ENCODE measurements at places on chromosomes 2 and 18. TPM values are rescaled to one million over a fixed set of nuclear protein-coding genes. Genes with fewer than 3 reads are reported as not detected.

Gene MBD1
- 97.7 TPM for total RNA-seq

Gene TMEM182
- 3.7 TPM for total RNA-seq

Gene GPR155
- total RNA-seq = 3.0 TPM

Gene FER1L5
- total RNA-seq = not detected

Gene PLEKHM3
- 5.6 TPM for total RNA-seq

Gene AGXT
- 0.19 TPM for total RNA-seq

Gene CFAP53
- 0.26 TPM for total RNA-seq

DNA sequence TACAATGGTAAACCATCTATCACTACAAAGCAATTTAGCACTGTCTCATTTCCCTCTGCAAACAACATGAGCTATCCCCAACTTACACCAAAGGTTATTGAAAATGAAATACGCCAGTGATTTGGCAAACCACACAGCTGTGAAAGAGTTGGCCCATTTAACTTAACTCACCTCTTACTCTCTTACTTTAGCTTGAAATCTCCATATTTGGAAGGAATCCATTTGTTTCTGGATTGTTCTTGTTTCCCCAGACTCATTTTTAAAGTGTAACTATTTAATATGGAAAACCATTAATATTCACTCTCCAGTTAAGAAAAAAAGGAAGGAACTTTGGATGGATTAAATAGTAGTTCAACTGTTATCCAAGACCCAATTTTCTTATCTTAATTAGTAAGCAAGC is 93.7 kb upstream of the TRIB2 start:
- no peak overlapping the region for H3K4me3 ChIP-seq
- no peaks in the 10 kb centered on the region for H3K4me1 ChIP-seq
- H3K27ac ChIP-seq = no peak overlapping the region
- no peak for DNase-seq

- no peak for DNase-seq
- H3K4me1 ChIP-seq = peaks cover 7% of the 10 kb centered on the region
- H3K27ac ChIP-seq = no peak overlapping the region
These were observed 87.0 kb downstream of the HDAC4 start for GRCh38 chr2:239313776-239314175.

DNA sequence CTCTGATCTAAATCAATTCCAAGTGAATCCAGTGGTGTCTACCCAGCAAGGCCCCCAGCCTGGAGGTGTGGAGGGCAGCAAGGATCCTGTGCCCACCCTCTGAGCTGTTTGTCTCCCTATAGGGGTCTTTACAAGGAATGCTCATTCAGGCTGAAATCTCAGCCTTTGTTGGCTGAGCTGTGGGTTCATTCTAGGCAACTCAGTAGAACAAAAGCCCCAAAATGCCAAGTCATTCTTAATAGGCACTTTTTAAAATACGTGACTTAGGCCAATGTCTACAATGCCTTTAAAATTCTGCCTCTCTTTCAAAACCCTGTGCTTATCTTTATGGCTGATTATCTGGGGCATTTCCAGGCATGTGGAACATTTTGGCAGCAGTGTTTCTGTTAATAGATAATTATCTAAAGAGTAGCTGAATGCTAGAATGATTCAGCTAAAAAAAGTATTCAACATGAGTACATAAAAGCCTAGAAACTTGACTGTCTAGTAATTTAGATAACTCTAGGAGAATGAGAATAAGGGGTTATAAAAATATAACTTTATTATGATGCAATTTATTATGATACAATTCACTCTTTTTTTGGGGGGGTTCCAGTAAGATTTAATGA is 7.4 kb downstream of the UGT1A6 start:
- no peaks in the 10 kb centered on the region for H3K4me1 ChIP-seq
- DNase-seq = no peak
- H3K36me3 ChIP-seq = no peaks in the 10 kb centered on the region
- no peak overlapping the region for H3K27ac ChIP-seq

- no peak overlapping the region for H3K4me3 ChIP-seq
- no peak overlapping the region for H3K27ac ChIP-seq
- no peak for DNase-seq
These were observed 31.1 kb upstream of the ACTR3 start for GRCh38 chr2:113858764-113859163.

DNA sequence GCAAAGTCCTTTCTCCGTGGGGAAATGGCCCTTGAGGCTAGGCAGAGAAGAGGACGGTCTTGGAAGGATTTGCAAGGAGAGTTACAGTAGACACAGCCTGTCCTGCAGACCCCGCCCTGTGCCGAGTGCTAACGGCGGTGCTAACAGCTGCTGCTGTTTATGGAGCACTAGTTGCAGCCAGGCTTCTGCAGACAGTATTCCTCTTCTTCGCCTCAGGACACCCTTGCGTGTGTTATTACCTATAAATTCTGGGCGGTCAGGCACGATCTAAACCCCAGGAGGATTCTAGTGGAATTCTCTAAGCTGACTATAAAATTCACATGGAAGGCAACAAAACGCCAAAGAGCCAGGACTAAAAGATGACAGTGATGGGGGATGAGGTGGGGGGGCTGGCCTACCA is 139.8 kb downstream of the GLI2 start:
- no peak overlapping the region for H3K4me3 ChIP-seq
- H3K4me1 ChIP-seq = no peaks in the 10 kb centered on the region
- H3K27me3 ChIP-seq = no peaks in the 10 kb centered on the region
- no peak overlapping the region for H3K27ac ChIP-seq
- H3K36me3 ChIP-seq = no peaks in the 10 kb centered on the region

GRCh38 chr2:11480859-11481258 is 14.9 kb upstream of the E2F6 start:
- no peak overlapping the region for H3K4me3 ChIP-seq
- no peaks in the 10 kb centered on the region for H3K4me1 ChIP-seq
- no peak overlapping the region for H3K27ac ChIP-seq
- H3K27me3 ChIP-seq = peaks cover 11% of the 10 kb centered on the region
- no peak for DNase-seq

DNA sequence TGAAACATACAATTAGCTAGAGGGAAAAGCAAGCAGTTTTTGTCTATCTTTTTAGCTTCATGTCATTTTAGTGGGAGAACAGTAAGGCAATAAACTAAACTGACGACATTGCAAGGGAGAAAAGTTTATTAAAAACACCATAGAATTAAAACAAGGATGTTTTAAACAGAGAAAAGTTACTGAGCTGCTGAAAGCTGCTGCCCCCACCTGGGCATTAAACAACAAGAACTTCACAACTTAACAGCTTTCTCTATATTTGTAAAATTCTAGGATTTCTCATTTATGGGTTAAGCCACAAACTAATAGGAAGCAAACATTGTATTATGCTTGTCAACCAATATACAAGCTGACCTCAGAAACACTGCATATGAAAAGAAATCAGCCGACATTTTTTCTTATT is 289.2 kb downstream of the ERBB4 start:
- H3K27me3 ChIP-seq = no peaks in the 10 kb centered on the region
- no peak overlapping the region for H3K27ac ChIP-seq
- H3K4me1 ChIP-seq = no peaks in the 10 kb centered on the region

- H3K27ac ChIP-seq = no peak overlapping the region
- DNase-seq = no peak
- peaks cover 6% of the 10 kb centered on the region for H3K36me3 ChIP-seq
- H3K4me1 ChIP-seq = no peaks in the 10 kb centered on the region
- H3K27me3 ChIP-seq = no peaks in the 10 kb centered on the region
These were observed 50.4 kb downstream of the CLIP4 start for GRCh38 chr2:29165362-29166241.

DNA sequence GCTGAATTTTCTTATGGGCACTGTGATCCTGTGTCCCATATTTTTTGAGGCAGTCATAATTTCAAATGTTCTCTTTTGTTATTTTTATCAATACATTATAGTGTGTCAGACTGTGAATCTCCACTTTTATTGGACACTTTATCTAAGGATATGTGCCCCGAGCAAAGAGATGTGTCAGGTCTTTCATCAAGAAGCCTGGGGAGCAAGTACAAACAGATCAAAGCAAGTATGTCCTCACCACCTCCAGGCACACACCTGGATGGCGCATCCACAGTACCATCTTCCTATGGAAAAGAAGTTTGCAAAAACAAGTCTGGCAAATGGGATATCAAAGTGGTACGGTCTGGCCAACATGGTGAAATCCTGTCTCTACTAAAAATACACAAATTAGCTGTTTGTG is 81.0 kb upstream of the ZNF236 start:
- H3K4me3 ChIP-seq = no peak overlapping the region
- no peak overlapping the region for H3K27ac ChIP-seq

- H3K4me1 ChIP-seq = no peaks in the 10 kb centered on the region
- H3K36me3 ChIP-seq = no peaks in the 10 kb centered on the region
- H3K4me3 ChIP-seq = no peak overlapping the region
- no peaks in the 10 kb centered on the region for H3K27me3 ChIP-seq
- no peak overlapping the region for H3K27ac ChIP-seq
These were observed 32.4 kb downstream of the LRP2 start for GRCh38 chr2:169329688-169330554.

DNA sequence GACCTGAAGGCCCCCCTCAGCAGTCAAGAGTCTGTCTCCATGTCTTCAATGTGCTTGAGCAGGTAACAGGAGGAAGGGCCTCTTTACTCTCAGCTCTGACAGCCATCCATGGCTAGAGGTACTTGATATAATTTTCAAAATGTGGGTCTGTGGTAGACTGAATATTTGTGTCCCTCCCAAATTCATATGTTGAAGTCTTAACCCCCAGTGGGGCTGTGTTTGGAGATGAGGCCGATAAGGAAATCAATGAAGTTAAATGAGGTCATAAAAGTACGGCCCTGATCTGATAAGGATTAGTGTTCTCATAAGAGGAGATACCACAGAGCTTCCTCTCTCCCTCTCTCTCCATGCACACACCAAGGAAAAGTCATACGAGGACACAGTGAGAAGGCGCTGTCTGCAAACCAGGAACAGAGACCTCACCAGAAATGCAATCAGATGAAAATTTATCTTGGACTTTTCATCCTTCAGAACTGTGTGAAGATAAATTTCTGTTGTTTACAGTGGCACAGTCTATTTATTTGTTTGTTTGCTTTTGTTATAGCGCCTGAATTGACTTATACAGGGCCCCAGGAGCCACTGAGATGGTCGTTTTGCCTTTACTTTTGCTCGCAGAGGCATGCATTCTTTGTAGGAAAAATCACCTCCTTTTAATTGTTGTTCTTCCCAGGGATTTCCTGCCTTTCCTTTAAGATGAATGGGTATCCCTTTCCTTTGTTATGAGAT is 274.8 kb upstream of the TRIB2 start:
- no peak overlapping the region for H3K4me3 ChIP-seq
- no peak overlapping the region for H3K27ac ChIP-seq
- H3K36me3 ChIP-seq = no peaks in the 10 kb centered on the region
- H3K4me1 ChIP-seq = no peaks in the 10 kb centered on the region

DNA sequence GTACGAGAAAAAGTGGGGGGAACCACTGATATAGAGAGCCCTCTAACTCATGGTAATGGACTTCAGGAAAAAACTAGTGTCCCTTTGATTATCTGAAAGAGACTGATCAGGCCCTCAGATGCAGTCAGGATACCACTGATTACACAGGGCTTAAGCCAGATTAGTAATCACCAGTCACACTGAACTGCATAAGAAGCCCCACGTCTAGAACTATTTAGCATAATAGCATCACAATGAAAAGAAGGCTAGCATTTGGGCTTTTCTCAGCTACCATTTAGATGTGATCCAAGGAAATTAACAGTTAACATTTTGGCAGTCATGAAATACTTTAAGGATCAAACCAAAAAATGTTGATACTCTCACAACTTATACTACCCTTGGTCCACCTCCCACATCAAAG is 813.1 kb upstream of the POU3F3 start:
- H3K4me1 ChIP-seq = no peaks in the 10 kb centered on the region

- H3K4me1 ChIP-seq = no peaks in the 10 kb centered on the region
- no peak for DNase-seq
- no peaks in the 10 kb centered on the region for H3K27me3 ChIP-seq
- no peak overlapping the region for H3K4me3 ChIP-seq
These were observed 144.6 kb upstream of the SATB2 start for GRCh38 chr2:199602271-199602895.

DNA sequence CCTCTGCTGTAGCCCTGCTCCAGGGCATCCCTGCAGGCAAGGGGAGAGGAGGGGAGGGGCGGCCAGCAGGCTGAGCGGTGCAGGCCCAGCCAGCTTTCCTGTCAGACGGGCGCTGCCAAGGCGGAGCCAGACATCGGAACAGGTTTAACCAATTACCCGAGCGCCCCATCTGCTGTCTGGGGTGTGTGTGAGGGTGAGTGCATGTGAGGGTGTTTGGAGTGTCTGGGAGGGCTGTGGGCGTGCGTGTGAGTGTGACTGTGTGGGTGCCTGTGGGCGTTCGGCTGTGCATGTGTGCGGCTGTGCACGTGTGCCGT is 20.0 kb downstream of the EMX1 start:
- no peaks in the 10 kb centered on the region for H3K4me1 ChIP-seq
- DNase-seq = no peak
- no peaks in the 10 kb centered on the region for H3K36me3 ChIP-seq
- no peaks in the 10 kb centered on the region for H3K27me3 ChIP-seq
- no peak overlapping the region for H3K27ac ChIP-seq
- no peak overlapping the region for H3K4me3 ChIP-seq

GRCh38 chr18:74316257-74317170 is 875 bp downstream of the C18orf63 start:
- H3K27ac ChIP-seq = no peak overlapping the region
- no peak for DNase-seq
- H3K4me3 ChIP-seq = no peak overlapping the region
- H3K27me3 ChIP-seq = no peaks in the 10 kb centered on the region
- no peaks in the 10 kb centered on the region for H3K4me1 ChIP-seq

GRCh38 chr2:216765761-216766262 is 70.5 kb upstream of the IGFBP5 start:
- H3K4me1 ChIP-seq = no peaks in the 10 kb centered on the region
- H3K27me3 ChIP-seq = peaks cover 8% of the 10 kb centered on the region
- no peak for DNase-seq
- no peak overlapping the region for H3K4me3 ChIP-seq
- no peak overlapping the region for H3K27ac ChIP-seq

- H3K27me3 ChIP-seq = no peaks in the 10 kb centered on the region
- H3K4me1 ChIP-seq = no peaks in the 10 kb centered on the region
- no peak overlapping the region for H3K4me3 ChIP-seq
- no peak for DNase-seq
- H3K27ac ChIP-seq = no peak overlapping the region
- no peaks in the 10 kb centered on the region for H3K36me3 ChIP-seq
These were observed 175.4 kb upstream of the NETO1 start for GRCh38 chr18:73043211-73043610.
